ENCODE measurements at places on chromosomes 11 and 22. TPM values are rescaled to one million over a fixed set of nuclear protein-coding genes. Genes with fewer than 3 reads are reported as not detected.

The GRAP2 gene
- total RNA-seq, result 41.8 TPM

The EMSY gene
- total RNA-seq, result 28.8 TPM

The DMC1 gene
- total RNA-seq, result 17.2 TPM

The IGLL5 gene
- total RNA-seq, result not detected

The NAGA gene
- total RNA-seq, result 21.2 TPM

The CASP1 gene
- 36.2 TPM for total RNA-seq

The UBXN1 gene
- 142 TPM for total RNA-seq

DNA sequence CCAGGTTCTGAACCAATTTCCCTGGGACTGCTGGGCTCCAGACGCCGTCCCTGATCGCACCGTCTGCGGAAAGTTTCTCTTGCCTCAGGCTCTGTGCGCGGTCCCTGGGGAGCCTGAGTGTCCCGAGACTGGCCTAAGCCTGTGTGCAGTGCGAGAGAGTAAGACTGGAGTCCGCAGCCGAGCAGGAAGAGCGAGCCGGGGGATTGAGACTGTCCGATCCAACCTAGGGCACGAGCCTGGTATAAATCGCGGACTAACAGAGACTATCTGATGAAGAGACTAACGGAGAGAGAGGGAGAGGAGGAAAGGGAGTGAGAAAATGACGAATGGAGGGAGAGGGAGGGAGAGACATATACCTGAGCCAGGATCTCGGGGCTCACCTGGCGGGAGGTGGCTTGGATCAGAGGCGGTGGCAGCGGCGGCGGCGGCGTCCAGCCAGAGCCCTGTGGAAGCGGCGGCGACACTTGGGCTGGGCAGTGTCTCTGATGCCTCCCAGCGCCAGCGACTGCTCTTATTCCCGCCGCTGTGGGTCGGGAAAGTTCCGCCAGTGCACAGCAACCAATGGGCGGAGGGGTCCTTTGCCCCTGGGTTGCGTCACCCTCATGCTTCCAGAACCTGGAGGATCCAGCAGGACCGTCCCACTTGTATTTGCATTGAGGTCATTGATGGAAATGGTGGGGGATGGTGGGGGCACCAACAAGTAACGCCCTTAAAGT is at the start of gene CALCA:
Gene CALCA, minus strand, starts transcription at position 487 of the 716 bp plus-strand sequence. CDS start 1,159 bp downstream, outside the sequence.
- no peak within 1 kb of the TSS for H3K4me3 ChIP-seq
- no peak for DNase-seq
- no peak within 1 kb of the TSS for H3K27ac ChIP-seq
- peaks cover 25% of the 10 kb centered on the region for H3K4me1 ChIP-seq

DNA sequence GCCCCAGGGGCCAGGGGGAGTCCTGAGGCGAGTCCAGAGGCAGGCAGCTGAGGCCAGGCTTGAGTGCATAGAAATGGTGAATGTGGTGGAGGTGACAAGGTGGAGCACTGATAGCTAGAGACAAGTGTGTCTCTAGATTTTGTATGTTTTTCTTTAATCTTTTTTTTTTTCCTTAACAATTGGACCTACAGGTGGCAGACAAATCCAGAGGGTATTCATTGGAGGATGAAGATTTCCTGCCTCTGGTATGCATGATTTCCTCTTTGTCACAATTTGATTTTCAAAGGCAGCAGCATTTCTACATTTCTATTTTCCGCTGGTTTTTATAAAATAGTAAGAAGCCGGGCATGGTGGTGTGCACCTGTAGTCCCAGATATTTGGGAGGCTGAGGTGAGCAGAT is 47.7 kb upstream of the DKK3 start:
- no peaks in the 10 kb centered on the region for H3K4me1 ChIP-seq
- no peak for DNase-seq
- no peaks in the 10 kb centered on the region for H3K36me3 ChIP-seq
- no peak overlapping the region for H3K4me3 ChIP-seq

GRCh38 chr11:68306636-68307035 is 5.8 kb upstream of the LRP5 start:
- H3K27me3 ChIP-seq, result no peaks in the 10 kb centered on the region
- no peaks in the 10 kb centered on the region for H3K4me1 ChIP-seq
- DNase-seq, result no peak

GRCh38 chr11:133821776-133822175 is 23.5 kb downstream of the SPATA19 start:
- H3K4me1 ChIP-seq, result no peaks in the 10 kb centered on the region
- no peak overlapping the region for H3K27ac ChIP-seq
- H3K4me3 ChIP-seq, result no peak overlapping the region
- H3K27me3 ChIP-seq, result no peaks in the 10 kb centered on the region

- H3K36me3 ChIP-seq, result no peaks in the 10 kb centered on the region
- H3K27ac ChIP-seq, result no peak overlapping the region
- no peak for DNase-seq
- no peak overlapping the region for H3K4me3 ChIP-seq
These were observed 4.5 kb downstream of the PRDM10 start for GRCh38 chr11:129998107-129998506.

- no peaks in the 10 kb centered on the region for H3K36me3 ChIP-seq
- H3K27ac ChIP-seq, result no peak overlapping the region
- peaks cover 4% of the 10 kb centered on the region for H3K27me3 ChIP-seq
- no peak for DNase-seq
- peaks cover 8% of the 10 kb centered on the region for H3K4me1 ChIP-seq
These were observed 32.5 kb upstream of the SLC35C1 start for GRCh38 chr11:45772449-45772774.

GRCh38 chr11:74909385-74909784 is 39.5 kb downstream of the XRRA1 start:
- H3K27me3 ChIP-seq, result no peaks in the 10 kb centered on the region
- H3K27ac ChIP-seq, result no peak overlapping the region
- H3K4me1 ChIP-seq, result no peaks in the 10 kb centered on the region
- peaks cover 17% of the 10 kb centered on the region for H3K36me3 ChIP-seq

- DNase-seq, result no peak
- no peaks in the 10 kb centered on the region for H3K4me1 ChIP-seq
- H3K36me3 ChIP-seq, result no peaks in the 10 kb centered on the region
- H3K27ac ChIP-seq, result no peak overlapping the region
- H3K27me3 ChIP-seq, result no peaks in the 10 kb centered on the region
- no peak overlapping the region for H3K4me3 ChIP-seq
These were observed 156.8 kb downstream of the MYO18B start for GRCh38 chr22:25898707-25899365.

DNA sequence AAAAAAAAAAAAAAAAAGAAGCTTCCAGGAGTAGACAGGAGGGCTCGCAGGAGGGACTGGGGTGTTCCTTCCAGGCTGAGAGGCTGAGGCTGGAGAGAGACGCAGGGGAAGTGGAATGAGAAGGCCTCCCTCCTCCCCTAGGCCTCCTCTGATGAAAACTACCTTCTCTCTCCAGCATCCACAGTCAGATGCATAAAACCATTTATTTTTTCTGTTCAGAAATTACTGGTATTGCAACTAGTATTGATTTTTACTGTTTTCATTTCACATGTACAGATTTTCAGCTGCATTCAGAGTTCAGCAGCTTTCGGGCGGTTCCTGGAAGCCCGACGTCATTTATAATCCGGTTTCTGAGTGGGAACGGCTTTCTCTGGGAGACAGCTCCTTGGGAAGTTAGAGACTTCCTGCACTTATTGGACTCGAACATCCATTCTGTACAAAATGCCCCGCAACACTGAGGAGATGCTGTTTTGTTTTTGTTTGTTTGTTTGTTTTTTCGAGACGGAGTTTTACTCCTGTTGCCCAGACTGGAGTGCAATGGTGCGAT is 6.9 kb upstream of the NFAM1 start:
- H3K27me3 ChIP-seq, result no peaks in the 10 kb centered on the region
- H3K36me3 ChIP-seq, result no peaks in the 10 kb centered on the region

GRCh38 chr11:94417386-94417987 is 16.3 kb upstream of the GPR83 start:
- no peaks in the 10 kb centered on the region for H3K4me1 ChIP-seq
- H3K4me3 ChIP-seq, result no peak overlapping the region
- no peak overlapping the region for H3K27ac ChIP-seq
- DNase-seq, result no peak

All from CD8-positive, alpha-beta memory T cell (primary cell).